ENCODE measurements at places on chromosomes 16 and 17.
A peak's percentile ranks its signal among the peaks of the same experiment; 100 is the strongest.

DNA sequence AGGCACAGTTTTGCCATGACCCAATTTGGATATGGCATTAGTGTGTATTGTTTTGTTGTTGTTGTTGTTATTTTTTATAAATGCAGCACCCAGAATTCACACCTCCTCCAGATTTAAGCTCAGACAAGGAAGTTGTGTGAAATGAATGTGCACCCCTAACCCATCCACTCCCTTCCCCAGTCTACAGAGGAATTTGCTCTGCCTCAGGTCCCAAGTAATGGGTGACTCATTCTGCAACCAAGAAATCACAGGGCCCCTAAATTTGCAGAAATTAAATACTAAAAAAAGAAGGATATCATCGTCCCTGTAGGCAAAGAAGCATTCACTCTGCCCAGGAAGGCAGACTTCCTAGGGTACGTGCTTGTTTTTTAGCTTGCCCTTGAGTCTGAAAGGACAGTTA lies 62.3 kb downstream of the CLEC16A start:
- DNase-seq = no peak

DNA sequence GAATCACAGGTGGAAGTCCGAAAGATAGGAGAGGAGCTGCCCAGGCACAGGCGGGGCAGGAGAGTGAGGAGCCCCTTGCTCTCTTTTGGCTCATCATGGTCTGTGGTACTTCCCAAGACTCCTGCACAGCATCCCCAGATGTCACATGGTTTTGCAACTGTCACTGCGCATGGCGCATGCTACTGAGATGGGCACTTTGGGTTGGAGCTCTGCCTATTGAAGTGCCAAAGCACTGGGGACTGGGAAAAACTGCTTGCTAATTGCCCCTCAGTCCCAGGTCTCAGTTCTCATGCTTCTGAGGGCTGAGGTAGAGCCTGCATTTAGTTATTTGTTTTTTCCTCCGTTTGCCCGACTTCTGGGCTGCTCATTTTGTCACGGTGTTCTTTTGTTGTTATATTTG lies 156.8 kb upstream of the CDH13 start:
- DNase-seq = no peak

DNA sequence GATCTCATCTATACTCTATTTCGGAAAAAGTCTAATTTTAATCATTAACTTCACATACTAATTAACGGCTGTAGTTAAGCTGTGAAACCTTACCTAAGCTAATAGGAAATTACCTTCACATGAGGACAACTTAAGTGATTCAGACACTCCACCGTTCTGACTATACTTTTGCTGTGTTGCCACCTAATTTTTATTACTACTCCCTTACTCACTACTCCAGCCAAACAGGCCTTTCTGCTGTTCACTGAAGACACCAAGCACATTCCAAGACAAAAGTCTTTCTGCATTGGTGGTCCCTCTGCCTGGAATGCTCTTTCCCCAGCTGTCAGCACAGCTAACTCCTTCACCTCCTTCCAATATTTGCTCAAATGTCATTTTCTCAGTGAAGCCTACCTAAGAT lies 1.3 kb downstream of the CMTR2 start:
- DNase-seq = no peak

DNA sequence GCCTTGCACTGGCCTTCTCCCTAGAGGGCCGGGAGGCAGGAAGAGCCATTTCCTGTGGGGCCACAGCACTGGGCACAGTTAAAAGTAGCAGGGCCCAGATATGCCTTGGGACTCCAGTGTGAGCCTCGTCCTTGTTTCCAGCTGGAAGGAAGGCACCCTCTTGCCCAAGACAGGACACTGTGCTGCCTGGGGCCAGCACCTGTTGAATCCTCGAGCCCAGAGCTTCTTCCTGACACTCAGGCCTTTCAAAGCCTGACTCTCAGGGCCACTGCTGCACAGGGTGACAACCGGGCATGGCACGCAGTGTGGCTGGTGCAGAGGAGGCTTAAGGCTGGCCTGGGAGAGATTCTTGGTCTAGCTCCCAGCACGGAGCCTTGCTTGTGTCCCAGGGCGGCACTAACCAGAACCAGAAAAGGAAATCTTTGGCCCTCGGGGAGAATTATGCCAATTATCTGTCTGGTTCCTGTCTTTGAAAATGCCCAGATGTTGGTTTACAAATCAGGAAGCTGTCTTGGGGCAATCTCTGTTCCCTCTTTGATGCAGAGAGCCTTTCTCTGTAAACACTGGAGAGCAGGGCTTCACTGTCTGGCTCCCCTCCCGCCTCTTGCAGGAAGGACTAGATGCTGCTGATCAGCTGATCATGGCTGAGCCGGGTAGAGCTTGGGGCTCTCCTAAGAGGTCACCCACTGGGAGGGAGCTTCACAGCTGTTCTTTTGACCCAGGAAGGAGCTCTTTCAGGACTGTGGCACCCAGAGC lies 11.1 kb downstream of the LDHD start:
- DNase-seq = no peak

- DNase-seq = no peak
Observed at GRCh38 chr17:50192144-50192617, 9.2 kb downstream of the COL1A1 start.

- DNase-seq = no peak
Observed at GRCh38 chr16:1992704-1993317, 3.0 kb downstream of the SYNGR3 start.

DNA sequence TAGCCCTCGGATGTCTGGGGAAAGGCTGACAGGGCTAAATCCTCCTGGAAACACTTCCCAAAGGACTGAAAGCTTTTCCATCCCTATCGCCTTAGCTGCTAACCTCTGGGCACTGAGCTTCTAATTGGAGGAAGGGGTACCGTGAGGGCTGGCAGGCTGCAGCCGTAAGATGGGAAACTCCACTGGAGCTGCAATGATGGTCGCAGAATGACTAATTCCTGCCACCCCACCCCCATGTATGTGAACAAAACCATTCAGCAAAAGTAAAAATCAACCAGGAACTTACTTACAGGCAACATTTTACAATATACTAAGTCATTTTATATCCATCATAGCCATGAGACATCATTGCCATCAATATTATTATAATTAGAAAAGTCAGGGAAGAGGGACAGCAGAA lies 133.3 kb downstream of the ABCC12 start:
- DNase-seq = no peak

GRCh38 chr17:17985555-17985954 lies 12.9 kb downstream of the DRC3 start:
- no peak for DNase-seq

GRCh38 chr16:30530163-30531037 lies 4.0 kb upstream of the ZNF768 start:
- no peak for DNase-seq

- DNase-seq = no peak
Observed at GRCh38 chr16:87963400-87963799, 12.2 kb downstream of the BANP start.

DNA sequence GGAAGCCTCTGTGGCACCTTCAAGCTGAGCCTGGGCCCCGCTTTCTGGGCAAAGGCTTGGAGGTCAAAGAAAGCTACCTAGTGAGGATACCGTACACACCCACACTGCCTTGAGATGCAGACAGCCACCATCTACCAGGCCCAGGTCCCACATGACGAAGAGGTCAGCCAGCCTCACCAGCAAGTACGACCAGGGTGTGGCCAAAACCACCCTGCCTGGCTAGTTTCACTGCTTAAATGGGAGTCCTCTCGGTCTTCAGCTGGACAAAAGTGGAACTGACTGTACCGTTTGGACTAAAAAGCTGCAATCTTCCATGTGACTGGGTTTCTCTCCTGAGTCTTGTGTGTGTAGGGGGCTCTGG lies 21.6 kb downstream of the VASN start:
- no peak for DNase-seq

- no peak for DNase-seq
Observed at GRCh38 chr17:11682646-11683045, 84.4 kb downstream of the DNAH9 start.

- DNase-seq = no peak
Observed at GRCh38 chr16:17104654-17105053, 366.1 kb downstream of the XYLT1 start.

DNA sequence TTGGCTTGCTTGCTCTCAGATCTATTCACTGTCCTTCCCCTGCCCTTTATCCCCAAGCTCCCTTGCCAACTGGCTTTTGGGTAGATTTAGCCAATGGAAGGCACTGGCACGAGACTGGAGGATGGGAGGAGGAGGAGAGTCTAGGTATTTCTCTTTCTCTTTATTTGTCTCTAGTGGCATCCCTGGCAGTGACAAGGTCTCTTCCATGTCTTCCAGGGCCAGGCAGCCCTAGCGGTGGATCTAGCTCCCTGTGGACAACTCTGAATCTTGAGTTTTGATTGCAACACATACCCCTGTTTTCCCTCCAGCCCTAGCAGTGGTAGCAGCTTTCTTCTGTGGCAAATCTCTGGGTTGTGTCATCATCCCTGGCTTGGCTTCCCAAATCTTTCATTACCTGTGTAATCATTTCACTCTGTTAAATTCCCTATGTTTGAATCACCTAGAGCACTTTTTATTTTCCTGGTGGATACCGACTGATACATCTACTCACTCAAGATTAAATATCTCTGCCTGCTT lies 171.1 kb upstream of the IRX6 start:
- no peak for DNase-seq

GRCh38 chr16:86396901-86397311 lies 113.4 kb upstream of the FOXF1 start:
- DNase-seq = no peak

DNA sequence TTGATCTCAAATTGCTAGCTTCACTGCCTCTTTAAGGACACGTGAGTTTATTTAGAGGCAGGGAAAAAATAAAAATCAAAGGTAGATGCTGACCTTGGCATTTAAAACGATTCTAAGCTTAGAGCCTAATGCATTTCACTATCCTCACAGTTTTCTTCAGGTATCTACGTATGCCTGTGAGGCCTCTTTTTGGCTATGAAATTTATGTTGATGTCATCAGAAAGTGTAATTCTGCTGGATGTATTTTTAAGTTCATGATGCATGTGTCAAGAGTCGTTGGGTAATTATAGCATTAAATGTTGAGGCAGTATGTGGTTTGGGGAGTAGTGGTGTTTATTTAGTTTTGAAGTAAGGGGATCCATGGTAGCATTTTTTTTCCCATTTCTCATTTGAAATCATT lies 4.2 kb upstream of the KRTAP3-2 start:
- no peak for DNase-seq

- no peak for DNase-seq
Observed at GRCh38 chr17:56832446-56832845, 1.3 kb downstream of the C17orf67 start.

- no peak for DNase-seq
Observed at GRCh38 chr17:79840269-79840988, 1.2 kb upstream of the CBX4 start.

DNA sequence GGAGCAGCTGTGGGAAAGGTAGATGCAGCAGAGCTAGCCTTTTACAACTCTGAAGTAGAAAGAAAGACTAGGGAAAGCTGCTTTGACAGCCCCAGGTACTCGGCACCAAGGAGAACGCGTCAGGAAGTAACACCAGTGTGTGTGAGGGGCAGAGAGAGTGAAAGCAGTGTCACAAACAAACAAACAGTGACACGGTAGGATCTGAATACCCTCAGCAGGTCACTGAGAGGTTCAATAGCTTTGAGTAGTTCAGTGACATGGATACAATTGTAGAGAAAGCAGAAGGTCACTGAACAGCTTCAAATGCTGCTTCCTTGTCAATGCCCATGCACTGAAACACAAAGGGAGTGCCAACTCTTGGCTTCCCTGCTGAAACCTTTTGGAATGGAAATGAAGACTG lies 150.3 kb upstream of the C17orf78 start:
- no peak for DNase-seq

DNA sequence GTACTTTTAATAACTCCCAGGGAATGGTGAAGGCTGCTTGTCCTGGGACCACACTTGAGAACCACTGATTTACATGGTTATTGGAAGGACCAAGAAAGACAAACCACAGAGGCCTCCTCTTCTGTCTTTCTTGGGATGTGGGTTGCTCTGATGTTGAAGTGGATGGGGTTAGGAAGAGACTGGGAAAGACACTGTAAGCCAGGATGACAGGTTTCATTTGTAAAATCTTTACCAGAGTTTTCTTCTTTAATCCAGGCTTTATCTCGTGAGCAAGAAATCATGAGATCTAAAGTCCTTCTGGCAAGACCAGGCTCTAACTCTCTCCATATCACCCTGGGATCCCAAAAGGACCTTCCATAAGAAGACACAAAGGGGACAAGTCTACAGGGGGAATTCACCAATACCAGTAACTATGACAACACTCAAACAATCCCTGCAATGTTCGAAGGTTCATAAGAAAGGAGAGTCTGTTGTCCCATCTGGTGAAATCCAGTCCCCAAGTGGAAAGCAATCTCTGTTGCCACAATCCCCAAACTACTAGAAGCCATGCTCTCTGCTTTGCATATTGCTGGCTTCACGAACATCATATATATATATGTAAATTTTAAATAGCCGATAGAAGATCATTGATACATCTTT lies 44.8 kb upstream of the CDRT4 start:
- DNase-seq = no peak

DNA sequence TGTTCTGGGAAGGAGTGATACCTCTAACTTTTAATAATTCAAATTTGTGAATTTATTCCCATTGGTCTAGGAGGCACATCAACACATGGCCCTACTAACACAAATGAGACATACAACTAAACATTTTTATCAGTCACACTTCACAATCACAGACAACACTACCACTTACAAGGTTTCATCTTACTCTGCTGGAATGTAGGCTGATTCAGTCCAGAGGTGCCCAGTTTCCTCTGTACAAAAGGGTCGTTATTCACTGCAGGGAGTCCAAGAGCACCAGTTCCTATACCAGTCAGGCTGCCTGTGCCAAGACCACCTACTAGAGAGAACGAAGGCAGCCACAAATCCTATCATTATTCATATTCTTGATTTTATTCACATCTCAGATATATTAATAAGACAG lies 41.4 kb downstream of the SETD6 start:
- no peak for DNase-seq

GRCh38 chr16:78659668-78660217 lies 560.3 kb downstream of the WWOX start:
- no peak for DNase-seq

GRCh38 chr16:11780991-11781680 lies 15.9 kb downstream of the ZC3H7A start:
- DNase-seq = no peak

- DNase-seq = no peak
Observed at GRCh38 chr16:4465977-4466779, 8.2 kb downstream of the NMRAL1 start.

- DNase-seq = peak; percentile 15
Observed at GRCh38 chr17:47663912-47664623, 14.3 kb downstream of the KPNB1 start.

- DNase-seq = no peak
Observed at GRCh38 chr16:66041907-66042306, 324.6 kb upstream of the CDH5 start.

GRCh38 chr16:28161626-28162025 lies 50.1 kb downstream of the XPO6 start:
- no peak for DNase-seq

DNA sequence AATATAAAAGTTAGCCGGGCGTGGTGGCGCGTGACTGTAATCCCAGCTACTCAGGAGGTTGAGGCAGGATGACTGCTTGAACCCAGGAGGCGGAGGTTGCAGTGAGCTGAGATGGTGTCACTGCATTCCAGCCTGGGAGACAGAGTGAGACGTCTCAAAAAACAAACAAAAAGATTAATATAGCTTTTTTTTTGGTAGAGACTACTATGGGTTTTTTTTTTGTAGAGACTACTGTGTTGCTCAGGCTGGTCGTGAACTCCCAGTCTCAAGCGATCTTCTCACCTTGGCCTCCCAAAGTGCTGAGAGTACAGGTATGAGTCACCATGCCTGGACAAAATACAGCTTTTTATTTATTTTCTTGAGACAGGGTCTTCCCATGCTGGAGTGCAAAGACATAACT lies 20.2 kb downstream of the ZNRF1 start:
- no peak for DNase-seq
